ENCODE measurements at places on chromosomes 5 and 9. TPM values are rescaled to one million over a fixed set of nuclear protein-coding genes. Genes with fewer than 3 reads are reported as not detected.

DNA sequence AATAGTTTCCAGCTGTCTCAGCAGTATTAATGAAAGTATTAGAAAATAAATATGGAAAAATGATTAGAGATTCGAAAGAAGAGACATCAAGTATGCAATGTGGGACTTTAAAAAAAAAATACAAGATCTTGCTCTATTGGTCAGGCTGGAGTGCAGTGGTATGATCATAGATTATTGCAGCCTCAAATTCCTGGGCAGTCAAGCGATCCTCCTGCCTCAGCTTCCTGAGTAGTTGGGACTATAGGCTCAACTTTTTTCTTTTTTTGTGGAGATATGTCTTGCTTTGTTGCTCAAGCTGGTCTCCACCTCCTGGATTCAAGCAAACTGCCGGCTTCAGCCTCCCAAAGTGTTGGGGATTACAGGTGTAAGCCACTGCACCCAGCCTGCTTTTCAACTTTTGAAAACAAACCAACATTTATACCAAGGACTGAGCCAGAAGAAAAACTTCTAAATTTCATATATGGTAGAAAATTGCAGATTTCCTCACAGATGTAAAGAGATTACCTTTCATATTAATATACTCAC, 323.1 kb downstream of the ADGRV1 start:
- DNase-seq = no peak

- DNase-seq = no peak
Observed at GRCh38 chr9:22030101-22030598, 21.0 kb upstream of the CDKN2B start.

DNA sequence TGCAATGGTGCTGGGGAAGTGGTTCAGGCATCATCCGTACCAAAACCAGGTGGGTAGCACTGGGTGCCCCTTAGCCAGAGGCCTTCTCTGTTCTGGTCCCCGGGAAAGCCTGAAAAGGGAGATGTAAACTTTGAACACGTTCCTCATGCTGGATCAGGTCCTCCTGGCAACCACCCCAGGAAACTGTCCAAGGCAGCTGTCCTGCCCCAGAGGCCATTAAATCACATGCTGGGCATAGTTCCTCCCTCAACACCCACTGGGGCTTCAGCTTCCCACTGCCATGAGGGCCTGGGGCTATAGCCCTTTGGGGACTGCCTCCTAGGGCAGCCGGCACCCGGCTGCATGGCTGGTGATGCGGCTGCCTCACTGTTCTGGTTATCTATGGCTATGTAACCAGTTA, 228.9 kb upstream of the MVB12B start:
- no peak for DNase-seq

DNA sequence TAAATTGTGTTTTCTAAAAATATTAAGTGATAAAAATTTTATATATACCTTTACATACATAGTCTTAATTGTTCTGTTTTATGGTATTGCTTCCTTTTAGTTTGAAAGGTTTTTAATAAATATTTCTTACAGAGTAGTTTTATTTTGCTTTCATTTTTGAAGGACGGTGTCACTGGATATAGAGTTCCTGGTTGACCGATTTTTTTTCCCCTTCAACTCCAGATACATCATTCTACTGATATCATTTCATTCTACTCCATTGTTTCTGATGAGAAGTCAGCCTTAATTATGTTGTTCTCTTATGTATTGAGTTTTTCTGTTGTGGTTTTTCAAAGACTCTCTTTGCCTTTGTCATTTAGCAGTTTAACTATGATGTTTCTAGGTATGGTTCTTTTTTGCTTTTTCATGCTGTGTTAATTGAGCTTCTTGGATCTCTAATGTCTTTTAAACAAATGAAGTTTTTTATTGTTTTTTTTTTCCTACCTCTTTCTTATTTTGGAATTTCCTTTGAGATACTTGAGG, 30.4 kb downstream of the MTREX start:
- DNase-seq = no peak

Gene FST
- 6.1 TPM for total RNA-seq

Measured in aorta (tissue), 5 donors.